ENCODE measurements at places on chromosomes 7 and 10. TPM values are rescaled to one million over a fixed set of nuclear protein-coding genes. Genes with fewer than 3 reads are reported as not detected.

DNA sequence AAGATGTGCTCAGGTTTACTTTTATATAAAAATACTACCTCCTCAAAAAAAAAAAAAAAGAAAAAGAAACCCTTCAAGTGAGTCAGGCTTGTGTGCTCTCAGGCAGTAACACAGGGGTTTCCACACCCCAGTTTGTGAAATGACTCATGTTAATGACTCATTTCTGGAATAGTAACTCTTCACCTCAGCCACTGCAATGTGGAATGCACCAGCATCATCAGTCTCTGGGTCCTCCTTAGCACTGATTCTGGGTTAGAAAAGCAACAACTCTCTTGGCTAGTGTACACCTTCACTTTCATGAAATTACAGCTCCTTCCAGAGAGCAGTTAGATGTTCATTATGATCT is 110.6 kb downstream of the EMX2 start:
- no peaks in the 10 kb centered on the region for H3K27me3 ChIP-seq
- H3K4me3 ChIP-seq = no peak overlapping the region
- no peaks in the 10 kb centered on the region for H3K36me3 ChIP-seq
- DNase-seq = no peak

DNA sequence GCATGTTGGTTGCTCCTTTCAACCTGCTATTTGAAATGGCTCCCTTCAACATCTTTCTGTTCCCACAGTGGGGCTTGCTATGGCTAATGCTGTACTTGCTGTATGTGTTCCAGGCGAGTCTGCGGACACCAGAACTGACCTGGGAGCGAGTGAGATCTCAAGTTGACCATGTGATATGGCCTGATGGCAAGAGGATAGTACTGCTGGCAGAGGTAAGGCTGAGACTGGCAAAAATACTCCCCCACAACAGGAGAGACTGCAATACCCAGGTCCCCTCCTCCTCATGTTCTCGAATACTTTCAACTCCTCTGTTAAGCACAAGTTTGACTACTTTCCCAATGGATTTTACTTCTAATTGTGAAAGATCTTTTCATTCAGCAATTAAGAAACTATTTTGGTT is 11.5 kb upstream of the STRIP2 start:
- peaks cover 2% of the 10 kb centered on the region for H3K36me3 ChIP-seq
- H3K4me1 ChIP-seq = no peaks in the 10 kb centered on the region
- no peak overlapping the region for H3K27ac ChIP-seq
- DNase-seq = no peak

- peaks cover 4% of the 10 kb centered on the region for H3K4me1 ChIP-seq
- H3K27me3 ChIP-seq = no peaks in the 10 kb centered on the region
- no peak overlapping the region for H3K27ac ChIP-seq
These were observed 34.1 kb downstream of the LRRC20 start for GRCh38 chr10:70348228-70348850.

GRCh38 chr7:2040893-2041270 is 191.9 kb downstream of the MAD1L1 start:
- H3K4me1 ChIP-seq = no peaks in the 10 kb centered on the region
- DNase-seq = no peak
- no peaks in the 10 kb centered on the region for H3K36me3 ChIP-seq
- H3K4me3 ChIP-seq = no peak overlapping the region
- H3K27ac ChIP-seq = no peak overlapping the region

- peak overlapping the region; percentile 35 for H3K27ac ChIP-seq
- no peaks in the 10 kb centered on the region for H3K36me3 ChIP-seq
- no peak for DNase-seq
- H3K27me3 ChIP-seq = no peaks in the 10 kb centered on the region
- H3K4me3 ChIP-seq = peak overlapping the region; percentile 44
These were observed 28.2 kb downstream of the PHYH start for GRCh38 chr10:13271552-13272163.

DNA sequence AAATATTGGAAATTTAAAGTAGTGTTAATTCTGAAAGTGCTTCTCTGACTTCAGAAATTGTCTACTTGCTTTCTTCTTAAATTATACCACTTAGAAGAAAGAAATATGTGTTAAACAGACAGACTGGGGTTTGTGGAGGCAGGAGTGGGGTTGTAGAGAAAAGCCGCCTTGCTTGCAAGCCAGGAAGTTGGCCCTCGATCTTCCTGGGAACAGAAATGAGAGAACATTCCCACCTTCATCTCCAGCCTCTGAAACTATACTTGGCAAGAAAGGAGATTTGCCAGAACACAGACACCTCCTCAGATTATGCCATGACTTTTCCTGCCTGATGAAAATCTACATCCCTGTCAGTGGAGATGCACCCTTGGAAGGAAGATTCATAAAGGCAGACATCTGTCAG is 171.2 kb upstream of the CHRM2 start:
- no peak overlapping the region for H3K27ac ChIP-seq
- no peak for DNase-seq
- no peak overlapping the region for H3K4me3 ChIP-seq
- H3K36me3 ChIP-seq = no peaks in the 10 kb centered on the region
- H3K27me3 ChIP-seq = no peaks in the 10 kb centered on the region

DNA sequence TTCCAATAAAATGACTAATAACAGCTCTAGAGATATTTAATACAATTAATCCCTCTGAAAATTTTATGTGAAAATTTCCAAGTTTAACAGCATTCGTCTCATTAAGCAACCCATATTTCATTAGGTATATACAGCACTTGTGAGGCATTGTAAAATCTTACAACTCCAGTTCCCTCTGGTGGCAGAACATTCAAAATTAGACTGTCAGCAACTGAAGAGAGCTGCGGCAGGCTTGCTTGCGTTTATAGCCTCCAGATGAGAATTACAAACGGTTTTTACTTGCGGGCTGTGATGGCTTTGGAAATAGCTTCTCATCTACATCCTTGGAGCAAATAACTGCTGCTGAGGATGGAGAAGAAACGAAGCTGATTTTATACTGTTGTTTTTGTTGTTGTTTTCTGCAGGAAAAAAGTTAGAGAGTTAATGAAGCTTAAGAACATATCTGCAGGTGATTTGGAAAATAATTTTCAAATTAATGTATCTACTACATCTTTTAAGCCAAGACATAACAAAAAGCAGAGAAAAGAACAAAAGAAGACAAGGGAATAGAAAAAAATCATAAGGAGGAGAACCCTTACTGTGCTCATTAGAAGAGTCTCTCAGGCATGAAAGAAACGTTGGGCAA is 171.3 kb downstream of the MAGI2 start:
- no peak for DNase-seq
- H3K4me3 ChIP-seq = peak overlapping the region; percentile 40
- H3K27ac ChIP-seq = no peak overlapping the region
- H3K4me1 ChIP-seq = peaks cover 11% of the 10 kb centered on the region
- no peaks in the 10 kb centered on the region for H3K36me3 ChIP-seq

GRCh38 chr10:97974100-97974499 is 56.3 kb downstream of the CRTAC1 start:
- no peaks in the 10 kb centered on the region for H3K4me1 ChIP-seq
- DNase-seq = no peak
- H3K36me3 ChIP-seq = no peaks in the 10 kb centered on the region
- H3K4me3 ChIP-seq = no peak overlapping the region
- no peaks in the 10 kb centered on the region for H3K27me3 ChIP-seq
- no peak overlapping the region for H3K27ac ChIP-seq

- no peak overlapping the region for H3K4me3 ChIP-seq
- no peak overlapping the region for H3K27ac ChIP-seq
- no peaks in the 10 kb centered on the region for H3K36me3 ChIP-seq
- DNase-seq = no peak
These were observed 62.8 kb upstream of the MYL10 start for GRCh38 chr7:101691822-101692384.

DNA sequence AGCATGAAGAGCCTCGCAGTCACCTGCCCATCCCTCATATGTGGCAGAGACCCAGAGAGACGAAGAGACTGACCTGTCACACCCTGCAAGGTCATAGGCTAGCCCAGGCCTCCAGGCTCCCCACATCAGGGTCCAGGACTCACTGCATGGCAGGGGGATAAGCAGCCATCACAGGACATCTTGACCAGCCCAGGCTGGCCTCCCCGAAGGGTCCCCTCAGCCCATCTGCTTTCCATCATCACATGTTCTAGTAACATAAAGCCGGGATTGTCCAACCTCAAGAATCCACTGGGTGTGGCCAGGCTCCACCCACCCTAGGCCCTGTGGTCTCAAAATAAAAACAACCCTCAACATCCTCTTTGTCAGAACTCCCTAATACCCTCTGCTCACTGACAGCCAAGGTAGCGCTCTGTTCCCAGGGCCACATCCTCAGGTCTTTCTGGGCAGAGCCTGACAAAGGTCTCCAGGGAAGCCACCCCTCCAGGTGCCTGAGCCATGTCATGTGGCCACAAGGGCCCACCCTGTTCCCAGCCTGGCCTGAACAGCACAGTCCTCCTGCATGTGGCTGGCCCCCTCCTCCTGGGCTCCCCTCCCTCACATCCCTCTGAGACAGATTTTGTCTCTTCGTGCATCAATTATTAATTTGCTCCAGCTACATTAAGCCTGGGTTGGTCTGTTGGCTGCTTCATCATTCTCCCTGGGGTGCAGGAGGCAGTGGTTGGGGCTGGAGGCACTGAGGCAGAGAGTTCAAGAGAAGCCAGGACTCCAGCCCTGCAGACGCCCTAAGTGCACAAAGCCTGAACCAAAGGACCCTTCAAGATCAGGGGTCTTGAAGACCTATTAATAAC is 131.8 kb upstream of the UNC5B start:
- no peak overlapping the region for H3K27ac ChIP-seq
- H3K4me3 ChIP-seq = no peak overlapping the region
- H3K27me3 ChIP-seq = no peaks in the 10 kb centered on the region
- peaks cover 3% of the 10 kb centered on the region for H3K4me1 ChIP-seq
- no peak for DNase-seq
- no peaks in the 10 kb centered on the region for H3K36me3 ChIP-seq

DNA sequence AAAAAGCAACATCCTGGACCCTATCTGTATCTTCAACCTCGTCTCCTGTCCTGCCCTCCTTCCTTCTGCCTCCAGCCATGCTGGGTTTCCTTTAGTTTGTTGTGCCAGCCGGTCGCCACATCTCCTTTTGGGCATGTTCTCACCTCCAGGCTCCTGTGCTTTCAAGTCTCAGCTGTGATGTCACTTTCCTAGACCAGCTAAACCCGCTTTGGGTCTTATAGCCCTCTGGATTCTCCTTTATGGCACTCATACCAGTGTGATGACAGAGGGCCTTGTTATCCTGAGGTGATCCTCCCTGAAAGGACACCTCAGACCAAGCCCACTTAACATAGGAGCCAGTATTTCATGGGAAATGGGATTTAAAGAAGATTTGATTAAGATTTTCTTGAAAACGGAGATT is 108.6 kb downstream of the EMX2 start:
- no peak for DNase-seq
- H3K36me3 ChIP-seq = no peaks in the 10 kb centered on the region
- no peak overlapping the region for H3K4me3 ChIP-seq
- H3K27ac ChIP-seq = no peak overlapping the region
- no peaks in the 10 kb centered on the region for H3K4me1 ChIP-seq

MBLAC1 gene
- 1.1 TPM for total RNA-seq

CYP2C19 gene
- total RNA-seq = not detected

CYP3A4 gene
- total RNA-seq = not detected

STEAP2 gene
- 27.7 TPM for total RNA-seq

NME8 gene
- total RNA-seq = not detected

CARD11 gene
- total RNA-seq = 3.7 TPM

SEMA3A gene
- total RNA-seq = 0.68 TPM

REEP3 gene
- 75.0 TPM for total RNA-seq

NAT16 gene
- total RNA-seq = not detected

SLIT1 gene
- total RNA-seq = 0.14 TPM

All from thoracic aorta (tissue), 2 donors.